ENCODE measurements at places on chromosomes 1 and 21.

- peak; percentile 11 for DNase-seq
These were observed 85.6 kb downstream of the RGS7 start for GRCh38 chr1:241271427-241271826.

DNA sequence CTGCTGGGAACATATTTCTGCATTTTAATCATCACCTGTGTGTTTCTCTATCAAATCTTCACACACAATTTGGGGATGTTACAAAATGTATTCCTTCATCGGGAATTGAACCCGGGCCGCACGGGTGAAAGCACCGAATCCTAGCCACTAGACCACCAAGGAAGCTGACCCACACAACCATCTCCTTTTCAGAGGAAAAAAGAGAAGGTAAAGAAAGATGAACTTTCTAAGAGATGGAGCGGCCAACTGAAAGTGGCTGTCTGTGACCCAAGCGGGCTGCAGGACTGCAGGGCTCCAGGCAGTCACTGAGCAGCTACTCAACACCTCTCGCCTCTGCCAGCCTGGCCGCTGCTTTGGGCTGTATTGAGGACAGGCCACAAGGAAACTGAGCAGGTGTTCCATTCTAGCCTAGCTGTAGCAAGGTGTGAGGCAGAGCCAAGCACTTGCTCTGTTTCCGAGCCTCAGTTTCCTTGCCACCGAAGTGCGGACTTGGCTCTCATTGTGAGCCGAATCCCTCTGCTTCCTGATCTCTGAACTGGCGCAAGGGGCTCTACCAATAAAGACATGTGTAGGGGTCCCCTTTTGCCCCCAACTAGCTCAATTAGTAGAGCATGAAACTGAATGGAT is 156.9 kb upstream of the NBPF11 start:
- no peak for DNase-seq

GRCh38 chr1:30761381-30762151 is 4.0 kb upstream of the LAPTM5 start:
- no peak for DNase-seq

DNA sequence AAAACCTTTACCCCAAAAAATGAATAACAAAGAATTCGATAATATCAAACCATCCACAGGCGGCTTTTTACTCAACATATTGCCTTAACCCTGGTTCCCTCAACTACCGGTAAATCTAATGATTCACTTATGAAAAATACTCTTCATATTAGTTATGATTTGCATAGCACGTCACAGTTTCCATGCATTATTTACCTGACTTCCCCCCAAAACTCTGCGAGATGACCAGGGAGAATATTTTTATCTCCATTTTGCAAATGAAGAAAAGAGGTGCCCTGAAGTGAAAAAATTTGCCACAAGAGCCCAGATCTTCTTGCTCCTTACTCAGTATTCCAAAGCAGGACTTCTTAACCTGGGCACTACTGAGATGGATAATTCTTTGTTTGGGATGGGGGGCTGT is 2.9 kb downstream of the JAK1 start:
- no peak for DNase-seq

- no peak for DNase-seq
These were observed 106.0 kb downstream of the ADAMTS1 start for GRCh38 chr21:26739189-26739588.

GRCh38 chr1:14810595-14811361 is 212.3 kb downstream of the KAZN start:
- DNase-seq: no peak

GRCh38 chr1:92487078-92487605 is 417 bp upstream of the GFI1 start:
- DNase-seq: no peak

GRCh38 chr1:100536031-100536430 is 1.9 kb upstream of the GPR88 start:
- DNase-seq: no peak
